ENCODE measurements at places on chromosomes 7 and 10.

DNA sequence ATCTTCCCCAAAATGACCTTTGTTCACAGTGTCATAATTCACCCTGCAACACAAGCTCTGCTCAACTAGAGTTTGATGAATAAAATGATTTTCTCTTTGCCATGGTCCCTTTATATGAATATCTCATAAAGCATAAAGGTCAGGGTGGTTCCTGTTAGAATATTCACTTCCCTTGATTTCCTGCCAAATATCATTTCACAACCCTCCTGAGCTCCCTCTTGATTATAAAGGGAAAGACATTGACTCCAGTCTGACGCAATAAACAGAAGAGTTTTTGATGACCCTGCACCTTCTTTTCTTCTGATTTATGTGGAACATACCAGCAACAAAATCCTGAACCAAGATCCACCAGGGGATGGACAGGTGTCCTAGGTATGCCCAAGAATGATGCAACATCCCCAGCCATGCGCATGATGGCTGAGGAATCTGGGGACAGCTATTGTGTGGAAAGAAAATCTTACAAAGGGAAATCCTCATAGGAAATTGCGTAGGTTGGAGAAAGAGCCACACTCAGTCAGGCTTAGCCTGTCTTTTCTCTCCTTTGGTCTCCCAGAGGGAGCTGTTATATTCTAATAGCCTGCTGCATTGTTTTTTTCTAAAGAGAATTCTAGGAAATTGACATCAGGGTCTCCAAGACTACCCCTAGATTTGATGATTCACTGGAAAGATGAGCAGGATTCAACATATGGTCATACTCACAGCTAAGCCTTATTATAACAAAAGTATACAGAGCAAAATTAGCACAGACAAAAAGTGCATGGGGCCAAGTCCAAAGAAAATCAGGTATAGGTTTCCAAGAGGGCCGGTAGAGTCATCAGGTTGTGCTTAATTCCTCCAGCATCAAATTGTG, 18.8 kb downstream of the IFIT3 start:
- no peak for DNase-seq

GRCh38 chr7:106068986-106069385, 43.1 kb downstream of the SYPL1 start:
- no peak for DNase-seq

DNA sequence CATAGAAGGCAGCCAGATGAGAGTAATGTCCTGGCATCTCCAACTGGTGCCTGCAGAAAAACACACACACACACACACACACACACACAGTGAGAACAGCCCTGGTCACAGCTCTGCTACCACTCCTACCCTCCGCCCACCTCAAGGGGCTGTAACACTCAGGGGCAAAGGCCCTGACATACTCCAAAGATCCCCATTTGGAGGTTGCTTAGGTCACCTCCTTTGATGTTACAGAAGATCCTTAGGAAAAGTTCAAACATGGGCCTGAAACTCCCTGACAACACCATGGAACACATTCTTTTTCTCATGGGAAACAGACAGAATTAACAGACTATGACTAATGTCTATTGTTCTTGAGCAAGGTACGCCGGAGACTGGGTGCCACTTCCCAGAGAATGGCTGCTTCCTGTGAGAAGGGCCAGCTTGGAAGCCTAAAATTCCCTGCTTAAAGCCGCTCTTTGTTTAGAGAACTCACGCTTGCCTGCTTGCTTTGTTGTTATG, 27.7 kb downstream of the DENND11 start:
- no peak for DNase-seq

GRCh38 chr10:3102720-3103427, 35.5 kb downstream of the PFKP start:
- no peak for DNase-seq

DNA sequence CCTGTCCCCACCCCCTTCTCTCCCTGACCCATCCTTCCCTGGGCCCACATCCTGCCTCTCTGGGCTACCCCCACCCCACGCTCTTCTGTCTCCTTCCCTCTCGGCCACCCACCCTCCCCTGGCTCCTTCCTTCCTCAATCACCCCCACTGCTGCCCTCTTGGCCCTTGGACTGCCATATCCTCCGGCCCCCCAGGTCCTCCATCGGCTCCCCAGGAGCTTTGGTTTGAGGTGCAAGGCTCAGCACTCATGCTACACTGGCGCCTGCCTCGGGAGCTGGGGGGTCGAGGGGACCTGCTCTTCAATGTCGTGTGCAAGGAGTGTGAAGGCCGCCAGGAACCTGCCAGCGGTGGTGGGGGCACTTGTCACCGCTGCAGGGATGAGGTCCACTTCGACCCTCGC, 10.9 kb downstream of the EPHB6 start:
- DNase-seq = no peak

DNA sequence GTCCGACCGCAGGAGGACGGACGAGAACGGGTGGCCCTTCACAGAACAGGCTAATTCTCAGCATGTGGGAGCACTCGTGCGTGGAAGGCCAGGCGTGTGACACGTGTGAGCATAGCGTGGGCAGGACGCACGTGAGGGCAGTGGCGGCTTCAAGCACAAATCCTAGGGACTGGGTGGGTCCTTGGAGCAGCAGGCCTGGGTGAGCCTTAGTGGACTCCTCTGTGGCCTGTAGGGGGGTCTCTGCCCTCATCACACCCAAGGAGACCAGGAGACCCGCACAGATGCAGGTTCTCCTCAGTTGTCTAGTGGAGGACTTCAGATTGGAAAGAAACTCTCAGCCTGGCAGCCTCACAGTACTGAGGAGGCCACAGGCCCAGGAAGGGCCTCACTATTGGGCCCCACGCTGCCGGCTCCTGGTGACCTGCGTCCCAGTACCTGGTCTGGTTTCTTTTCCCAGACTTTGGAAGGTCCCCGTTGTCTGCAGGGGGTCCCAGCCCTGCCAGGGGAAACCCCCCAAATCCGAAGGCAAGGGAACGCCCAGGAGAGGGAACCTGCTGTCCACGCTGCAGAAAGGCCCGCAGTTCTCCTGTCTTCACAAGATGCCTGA, 49.1 kb upstream of the FAM20C start:
- peak; percentile 15 for DNase-seq

DNA sequence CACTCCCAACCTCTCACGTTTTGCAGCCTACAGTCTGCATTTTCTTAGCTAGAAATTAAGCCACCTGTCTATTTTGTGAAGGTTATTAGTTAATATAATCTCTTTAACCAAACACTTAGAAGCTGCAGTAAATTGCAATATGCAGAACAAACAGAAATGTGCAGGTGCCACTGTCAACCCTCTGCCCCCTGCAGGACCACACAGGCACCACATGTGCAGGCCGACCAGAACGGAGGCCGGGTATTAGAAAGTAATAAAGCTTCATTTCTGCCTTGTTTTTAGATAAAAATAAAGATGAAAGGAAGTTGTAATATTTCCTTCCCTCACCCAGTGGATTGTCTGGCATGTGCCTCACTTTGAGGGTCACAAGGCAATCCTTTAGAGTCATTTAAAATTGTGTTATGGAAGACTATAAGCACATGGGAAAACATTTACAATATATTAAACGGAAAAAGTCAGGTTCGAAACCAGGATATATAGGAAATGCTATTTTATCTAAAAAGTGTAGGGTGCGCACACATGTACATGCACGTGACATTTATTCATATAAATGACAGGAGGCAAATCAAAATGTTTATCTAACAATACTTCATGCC, 158.2 kb downstream of the ARHGAP12 start:
- DNase-seq = peak; percentile 85

GRCh38 chr10:71708301-71708703, 11.3 kb downstream of the C10orf105 start:
- peak; percentile 74 for DNase-seq

GRCh38 chr10:20267734-20268133, 451.5 kb downstream of the PLXDC2 start:
- DNase-seq = no peak

GRCh38 chr7:43647673-43648472, 65.0 kb downstream of the STK17A start:
- no peak for DNase-seq

- no peak for DNase-seq
Measured at GRCh38 chr7:121499624-121500023, 103.5 kb upstream of the FAM3C start.

DNA sequence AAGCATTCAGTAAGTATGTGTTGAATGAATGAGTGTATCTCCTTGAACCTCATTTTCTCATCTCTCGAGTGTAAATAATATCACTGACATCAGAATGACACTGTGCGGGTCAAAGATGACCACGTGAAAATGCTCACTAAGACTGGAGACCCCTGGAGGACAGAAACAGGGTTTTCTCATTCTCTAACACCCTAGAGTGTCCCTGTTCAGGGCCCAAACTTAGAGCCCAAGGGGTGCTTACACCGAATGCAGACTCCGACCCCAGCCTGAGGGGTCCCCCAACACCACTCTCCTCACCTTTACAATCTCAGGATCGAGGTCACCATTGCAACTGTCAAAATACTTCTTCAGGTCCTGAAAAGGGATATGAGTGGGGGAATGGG, 1.4 kb downstream of the CDK5 start:
- DNase-seq = no peak

GRCh38 chr7:115749924-115750323, 280.6 kb downstream of the TFEC start:
- DNase-seq = no peak

GRCh38 chr10:113177156-113177935, 227.3 kb downstream of the TCF7L2 start:
- DNase-seq = no peak

GRCh38 chr7:36475381-36475780, 85.7 kb downstream of the ANLN start:
- DNase-seq = no peak

GRCh38 chr7:6278749-6279310, 6.4 kb upstream of the CYTH3 start:
- DNase-seq = no peak

- no peak for DNase-seq
Measured at GRCh38 chr7:122847871-122848473, 38.3 kb downstream of the CADPS2 start.

GRCh38 chr10:59971915-59972314, 65.6 kb upstream of the CCDC6 start:
- DNase-seq = no peak

DNA sequence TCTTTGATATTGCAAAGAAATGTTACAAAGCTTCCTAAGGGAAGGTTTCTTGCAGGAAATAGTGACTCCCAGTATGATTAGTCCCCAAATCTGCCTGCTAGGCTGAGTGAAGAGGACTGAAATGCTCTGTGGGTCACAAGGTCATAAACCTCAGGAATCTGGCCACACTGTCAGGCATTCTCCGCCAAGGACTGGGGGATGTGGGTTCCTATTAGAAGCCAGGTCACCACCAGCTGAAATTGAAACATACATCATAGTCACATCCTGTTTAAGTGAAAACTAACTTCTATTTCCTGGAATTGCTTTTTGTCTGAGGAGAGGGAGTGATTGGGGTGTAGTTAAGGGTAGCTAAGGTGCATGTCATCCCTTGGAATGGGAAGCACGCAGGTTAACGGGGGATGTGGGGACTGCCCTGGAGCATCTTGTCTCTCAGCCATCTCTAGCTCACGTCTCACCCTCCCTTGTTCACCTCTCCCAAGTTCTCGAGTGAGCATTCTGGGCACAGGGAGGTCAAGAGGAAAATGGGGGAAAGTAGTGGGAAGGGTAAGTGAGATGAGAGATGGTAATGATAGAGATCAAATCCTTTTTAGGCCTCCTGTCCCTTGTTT, 12.0 kb upstream of the GSAP start:
- no peak for DNase-seq

DNA sequence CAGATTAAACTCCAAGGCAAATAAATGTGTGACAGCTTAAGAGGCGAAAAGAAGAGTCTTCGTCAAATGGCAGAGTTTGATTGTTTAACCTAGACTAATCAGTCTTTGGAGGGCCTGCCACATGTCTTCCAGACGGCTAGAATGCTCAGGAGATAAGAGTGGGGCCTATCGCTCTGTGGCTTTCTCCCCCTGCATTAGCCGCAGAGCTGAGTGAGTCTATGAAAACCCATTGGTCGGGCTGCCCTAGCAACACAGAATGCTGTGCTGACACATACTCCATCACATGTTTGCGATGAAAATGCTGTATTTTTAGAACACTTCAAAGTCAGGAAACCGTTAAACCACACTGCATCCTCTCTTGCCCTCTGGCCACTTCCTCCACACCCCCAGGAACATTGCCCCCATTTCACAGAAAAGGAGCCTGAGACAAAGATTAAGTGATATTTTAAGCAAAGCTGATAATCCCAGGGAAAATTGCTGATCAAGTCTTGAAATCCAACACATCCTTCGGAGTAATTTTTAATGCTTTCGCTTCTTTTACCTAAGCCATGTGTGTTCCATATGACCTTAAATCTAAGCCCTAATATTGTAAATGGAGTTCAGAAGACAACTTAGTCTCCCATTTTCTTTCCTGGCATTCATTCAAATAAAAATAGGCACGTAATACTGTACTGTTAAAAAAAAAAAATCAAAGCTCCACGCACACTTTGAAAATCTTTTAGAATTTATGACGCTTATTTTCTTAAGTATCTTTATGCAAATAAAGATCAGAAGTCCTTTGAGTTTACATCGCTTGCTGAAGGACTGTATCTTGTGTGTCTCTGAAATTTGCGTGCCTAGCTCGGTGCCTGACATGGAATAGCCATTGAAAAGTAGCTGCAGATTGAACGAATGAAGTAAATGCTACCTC, 161.2 kb downstream of the CELF2 start:
- peak; percentile 33 for DNase-seq
